ENCODE measurements at places on chromosomes 16 and 17. TPM values are rescaled to one million over a fixed set of nuclear protein-coding genes. Genes with fewer than 3 reads are reported as not detected.

DNA sequence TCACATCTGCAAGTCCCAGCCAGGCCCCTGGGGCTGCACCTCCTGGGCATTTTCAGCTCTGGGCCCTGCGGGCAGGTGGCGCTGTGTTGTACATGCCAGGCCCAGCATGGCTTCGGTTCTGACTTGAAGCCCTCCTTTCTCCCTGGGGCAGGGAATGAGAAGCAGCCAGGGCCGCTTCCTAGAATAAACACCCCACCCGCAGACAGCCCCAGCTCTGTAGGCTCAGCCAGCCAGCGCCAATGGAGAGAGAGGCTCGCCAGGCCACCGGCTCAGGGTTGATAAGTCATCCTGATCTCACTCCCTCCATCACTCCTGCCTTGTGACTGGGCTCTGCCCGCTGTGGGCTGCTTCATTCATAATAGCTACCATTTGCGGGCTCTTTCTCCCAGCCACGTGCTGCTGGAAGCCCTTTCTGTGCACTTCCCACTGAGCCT, 6.0 kb upstream of the GLIS2 start:
- no peaks in the 10 kb centered on the region for H3K27me3 ChIP-seq
- H3K27ac ChIP-seq = peak overlapping the region; percentile 43
- no peaks in the 10 kb centered on the region for H3K36me3 ChIP-seq
- H3K4me3 ChIP-seq = no peak overlapping the region
- peaks cover 26% of the 10 kb centered on the region for H3K4me1 ChIP-seq

DNA sequence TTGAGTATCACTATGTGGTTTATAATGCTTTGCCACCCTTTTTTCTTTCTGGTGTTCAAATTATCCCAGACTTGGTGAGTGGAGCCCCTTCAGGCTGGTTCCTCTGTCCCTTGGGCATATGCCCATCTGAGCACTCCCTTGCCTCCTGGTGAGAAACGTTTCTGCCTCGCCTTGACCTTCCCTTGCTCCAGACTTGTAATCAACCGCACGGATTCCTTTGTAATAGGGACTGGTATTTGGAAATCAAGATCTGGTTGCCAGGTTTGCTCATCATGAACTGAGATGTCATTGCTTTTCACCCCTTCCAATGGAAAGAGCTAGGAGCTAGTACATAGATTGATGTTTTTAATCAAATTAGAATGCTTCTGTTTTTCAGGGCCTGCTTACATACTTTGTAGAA, 43.7 kb downstream of the SEC14L1 start:
- no peak for DNase-seq
- no peaks in the 10 kb centered on the region for H3K36me3 ChIP-seq
- peaks cover 23% of the 10 kb centered on the region for H3K4me1 ChIP-seq
- no peak overlapping the region for H3K4me3 ChIP-seq

DNA sequence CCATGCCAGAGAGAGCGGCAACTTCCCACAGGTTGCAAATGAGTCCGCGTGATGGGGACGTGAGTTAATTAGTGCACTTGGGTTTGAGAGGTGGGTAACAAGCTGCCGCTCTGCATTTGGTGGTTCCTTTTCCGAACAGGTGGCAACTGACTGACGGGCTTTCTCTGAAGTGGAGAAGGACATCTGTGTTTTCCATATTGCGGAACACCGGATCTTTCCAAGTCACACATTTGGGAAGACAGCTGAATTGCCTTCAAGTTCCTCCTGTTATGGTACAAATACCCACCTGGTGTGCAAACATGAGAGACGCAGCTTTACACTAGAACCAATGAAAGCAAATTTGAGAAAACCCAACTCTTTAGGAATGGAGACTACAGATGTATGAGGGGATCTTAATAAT, 451.3 kb upstream of the ZFHX3 start:
- H3K27me3 ChIP-seq = no peaks in the 10 kb centered on the region
- no peaks in the 10 kb centered on the region for H3K36me3 ChIP-seq
- no peaks in the 10 kb centered on the region for H3K4me1 ChIP-seq
- no peak overlapping the region for H3K27ac ChIP-seq
- DNase-seq = no peak
- H3K4me3 ChIP-seq = no peak overlapping the region

Gene MEIOB
- not detected for total RNA-seq

- no peak overlapping the region for H3K27ac ChIP-seq
- no peaks in the 10 kb centered on the region for H3K36me3 ChIP-seq
- H3K4me1 ChIP-seq = no peaks in the 10 kb centered on the region
- DNase-seq = no peak
- H3K4me3 ChIP-seq = no peak overlapping the region
Observed at GRCh38 chr16:25959221-25959620, 267.5 kb downstream of the HS3ST4 start.

Gene TBCD
- total RNA-seq = 62.2 TPM

Gene GLIS2
- total RNA-seq = 3.3 TPM

Data from Peyer's patch (tissue), 4 donors.